ENCODE measurements at places on chromosomes 13 and 19.

GRCh38 chr19:3194106-3195087, 8.7 kb downstream of the NCLN start:
- no peak for DNase-seq

DNA sequence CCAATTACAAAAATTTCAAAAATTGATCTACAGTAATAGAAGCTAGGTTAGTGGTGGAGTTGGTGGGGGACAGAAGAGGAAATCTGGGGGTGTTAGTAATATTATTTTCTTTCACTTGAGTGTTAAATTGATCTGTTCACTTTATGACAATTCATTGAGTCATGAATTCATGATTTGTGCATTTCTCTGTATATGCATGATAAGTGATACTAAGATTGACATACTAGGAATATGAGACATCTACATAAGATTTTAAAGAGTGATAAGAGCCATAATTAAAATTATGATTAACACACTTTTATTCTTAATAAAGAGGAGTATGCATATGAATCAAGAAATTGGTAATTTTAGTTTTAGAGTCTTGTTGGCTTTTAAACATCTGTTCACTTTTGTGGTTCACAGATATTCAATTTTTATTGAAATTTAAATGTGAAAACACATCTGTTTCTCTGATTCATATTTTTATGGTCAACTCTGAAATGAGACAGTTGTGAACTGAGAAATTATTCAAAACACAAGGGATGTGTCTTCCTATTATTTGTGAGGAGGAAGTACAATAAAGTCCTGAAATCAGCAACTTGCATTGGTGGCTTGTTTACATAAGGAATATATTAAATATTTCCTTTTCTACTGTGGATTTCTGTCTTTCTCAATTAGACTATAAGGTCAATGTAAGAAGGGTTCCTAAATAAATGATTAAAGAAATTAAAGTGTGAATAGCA, 196.5 kb downstream of the ITGBL1 start:
- DNase-seq = no peak

- peak; percentile 61 for DNase-seq
Measured at GRCh38 chr19:10290876-10291553, 1.3 kb downstream of the ICAM5 start.

GRCh38 chr19:1269478-1270212, 513 bp downstream of the CIRBP start:
- peak; percentile 83 for DNase-seq

GRCh38 chr19:19654441-19654840, 9.0 kb downstream of the ATP13A1 start:
- no peak for DNase-seq
